ENCODE measurements at places on chromosomes 5 and 9. TPM values are rescaled to one million over a fixed set of nuclear protein-coding genes. Genes with fewer than 3 reads are reported as not detected.
A peak's percentile ranks its signal among the peaks of the same experiment; 100 is the strongest.

APC gene
- 32.0 TPM for polyA plus RNA-seq

SOWAHA gene
- polyA plus RNA-seq: 3.9 TPM

COL15A1 gene
- polyA plus RNA-seq: 24.1 TPM

DNA sequence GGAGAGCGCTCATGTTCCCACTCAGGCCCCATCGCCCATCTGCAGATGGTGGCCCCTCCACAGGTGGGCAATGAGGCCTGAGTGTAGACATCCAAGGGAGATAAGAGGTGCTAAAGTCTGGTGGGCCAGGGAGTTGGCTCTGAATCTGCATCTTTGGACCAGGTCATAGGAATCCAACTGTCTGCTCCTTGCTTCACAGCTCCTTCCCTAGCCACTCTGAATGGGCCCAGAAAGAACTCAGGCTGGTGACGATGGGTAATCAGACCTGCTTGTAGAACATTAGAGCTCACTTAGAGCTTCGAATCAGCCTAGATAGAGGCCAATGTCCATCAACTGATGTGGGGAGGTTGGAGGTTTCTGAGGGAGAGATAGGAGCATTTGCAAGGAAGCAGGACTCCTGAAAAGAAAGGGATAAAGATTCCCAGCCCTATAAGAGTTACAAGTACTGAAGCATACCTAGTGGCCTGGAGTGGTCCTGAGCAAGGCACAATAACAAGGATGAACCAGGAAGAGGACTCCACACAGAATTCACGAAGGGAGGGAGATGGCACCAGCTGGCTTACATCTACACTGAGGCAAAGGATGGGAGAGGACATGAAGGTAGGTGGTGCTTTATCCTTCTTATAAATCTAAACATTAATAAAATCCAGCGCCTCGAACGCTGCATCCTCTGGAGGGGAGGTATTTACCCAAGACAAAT, 132.8 kb upstream of the ALDH1B1 start:
- no peak for DNase-seq

- DNase-seq: no peak
Observed at GRCh38 chr9:122168356-122168755, 8.6 kb downstream of the MORN5 start.

- no peak for DNase-seq
Observed at GRCh38 chr5:173055722-173055982, 500 bp upstream of the CREBRF start.

GRCh38 chr5:37757980-37758582, 81.8 kb downstream of the GDNF start:
- DNase-seq: no peak

CDH9 gene
- polyA plus RNA-seq: 7.3 TPM

CDH12 gene
- 6.2 TPM for polyA plus RNA-seq

- DNase-seq: peak; percentile 35
Observed at GRCh38 chr5:91499943-91500531, 116.9 kb upstream of the ARRDC3 start.

MCTP1 gene
- polyA plus RNA-seq: 5.6 TPM

GRCh38 chr5:144378681-144379080, 208.0 kb downstream of the KCTD16 start:
- peak; percentile 4 for DNase-seq

HTR4 gene
- polyA plus RNA-seq: 0.07 TPM

ADRB2 gene
- 0.40 TPM for polyA plus RNA-seq

DNA sequence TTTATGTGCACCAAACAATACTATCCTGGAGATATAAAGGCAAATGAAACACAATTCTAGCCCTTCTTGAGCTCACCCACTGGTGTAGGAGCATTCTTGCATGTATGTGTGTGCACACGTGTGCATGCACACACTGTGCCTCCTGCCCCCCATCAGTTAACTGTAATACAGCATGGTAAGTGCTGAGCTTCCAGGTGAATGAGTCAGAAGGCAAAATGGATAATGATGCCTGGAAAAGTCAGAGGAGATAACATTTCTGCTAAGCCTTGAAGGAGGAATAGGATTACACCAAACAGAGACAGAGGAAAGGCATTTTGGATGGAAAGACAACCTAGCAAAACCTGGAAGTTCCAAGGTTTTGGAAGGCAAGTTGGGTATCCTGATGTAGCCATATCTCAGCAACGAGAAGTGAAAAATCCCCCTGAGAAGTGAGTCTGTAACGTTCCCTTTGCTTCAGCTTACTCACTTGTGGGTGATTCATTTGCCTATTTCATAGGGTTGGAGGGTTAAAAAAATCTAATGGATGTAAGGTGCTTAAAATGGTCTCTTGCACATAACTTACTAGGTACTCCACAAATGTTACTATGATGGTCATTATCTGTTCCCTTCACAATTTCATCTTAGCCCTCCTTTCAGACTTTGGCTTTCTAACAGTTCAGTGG, 101.4 kb upstream of the STC2 start:
- no peak for DNase-seq

SMAD5 gene
- polyA plus RNA-seq: 68.5 TPM

DNA sequence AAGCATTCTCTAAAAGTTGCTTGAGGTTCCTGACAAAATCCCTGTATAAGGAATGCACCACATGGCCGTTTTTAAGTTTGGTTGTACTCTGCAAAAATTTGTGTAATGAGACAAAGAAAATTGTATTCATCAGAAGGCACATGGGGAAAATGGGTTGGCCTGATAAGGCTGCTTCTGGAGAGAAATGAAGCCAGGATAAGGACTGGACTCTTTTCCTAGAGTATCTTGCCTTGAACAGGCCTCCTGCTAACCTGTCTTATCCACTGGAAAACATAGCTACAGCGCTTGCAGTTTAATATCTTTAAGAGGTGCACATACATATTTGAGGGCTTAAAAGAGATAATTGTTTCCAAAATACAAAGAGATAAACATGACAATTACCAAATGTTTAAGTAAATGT, 41.4 kb upstream of the IFNK start:
- no peak for DNase-seq

DNA sequence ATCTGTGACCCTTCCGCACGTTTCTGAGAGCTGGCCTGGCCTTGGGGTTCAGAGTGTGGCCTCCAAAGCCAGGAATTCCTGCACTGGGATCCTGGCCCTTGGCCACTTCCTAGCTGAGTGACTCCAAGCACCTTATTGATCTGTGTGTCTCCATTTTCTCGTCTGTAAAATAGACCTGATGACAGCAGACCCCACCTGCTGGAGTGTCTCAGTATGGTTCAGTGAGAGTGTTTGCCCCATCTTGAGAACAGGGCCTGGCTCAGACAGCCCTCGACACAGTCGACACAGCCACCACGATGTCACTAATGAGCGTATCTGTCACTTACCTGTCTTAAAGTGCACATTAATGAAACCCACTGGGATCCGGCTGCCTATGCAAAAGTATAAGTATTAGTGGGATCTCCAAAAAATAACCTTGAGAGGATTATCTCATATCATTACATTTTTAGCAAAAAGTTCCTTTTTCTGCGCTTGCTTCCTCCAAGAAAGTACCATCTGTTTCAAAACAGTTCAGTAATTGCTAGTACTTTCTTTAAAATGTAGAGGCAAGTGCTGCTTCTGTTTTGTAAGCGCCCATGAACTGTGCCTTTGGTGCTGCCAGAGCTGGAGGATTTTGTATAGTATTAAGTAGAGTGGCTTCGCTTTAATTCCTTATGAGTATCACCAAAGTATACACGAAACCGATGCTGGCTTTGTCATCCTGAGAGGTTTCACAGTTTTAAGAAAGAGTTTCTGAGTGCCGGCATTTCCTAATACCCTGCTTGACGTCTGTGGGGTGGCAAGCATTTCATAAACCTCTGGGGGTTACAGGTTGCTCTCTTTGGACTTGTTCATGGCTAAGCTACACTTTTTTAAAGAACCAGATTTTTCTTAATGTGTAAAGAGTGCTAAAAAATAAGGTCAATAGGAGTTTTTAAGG, 31.7 kb downstream of the UBE2QL1 start:
- DNase-seq: no peak

DNA sequence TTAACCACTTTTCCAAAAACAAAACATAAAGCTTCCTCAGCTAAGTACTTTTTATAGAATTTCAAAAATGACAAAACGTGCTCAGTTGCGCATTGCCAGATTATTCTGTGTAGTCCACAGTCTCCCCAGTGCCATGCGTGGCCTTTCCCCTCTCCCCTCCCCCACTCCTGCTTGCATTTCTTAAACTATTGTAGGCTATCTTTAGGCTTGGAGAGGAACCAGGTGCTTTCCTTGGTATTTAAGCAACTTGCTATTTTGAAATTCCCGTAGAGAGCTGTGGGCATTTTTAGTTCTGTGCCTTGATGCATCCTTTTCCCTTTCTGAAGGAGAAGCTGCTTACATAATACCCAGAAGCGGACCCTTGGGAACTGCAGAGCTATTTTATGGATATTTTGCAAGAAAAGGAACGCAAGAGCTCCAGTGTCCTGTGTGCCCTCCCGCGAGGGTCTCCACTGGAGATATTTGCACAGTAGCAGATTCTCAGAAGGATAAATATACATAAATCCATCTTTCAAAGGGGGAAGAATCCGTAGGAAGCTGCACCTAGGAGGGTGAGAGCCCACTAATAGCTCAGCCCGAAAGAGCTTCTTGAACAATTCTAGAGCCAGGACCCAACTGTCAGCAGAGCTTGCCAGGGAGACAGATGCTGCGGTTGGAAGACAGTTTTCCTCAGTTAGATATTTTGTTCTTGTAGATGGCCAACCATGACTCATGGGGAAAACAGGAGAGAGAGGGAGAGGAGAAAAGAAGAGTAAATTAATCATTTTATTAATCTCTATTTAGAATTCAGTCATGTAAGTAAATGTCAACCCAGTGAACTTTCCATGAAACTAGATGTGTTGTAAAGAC, 1298.3 kb upstream of the WWC1 start:
- DNase-seq: no peak

DNA sequence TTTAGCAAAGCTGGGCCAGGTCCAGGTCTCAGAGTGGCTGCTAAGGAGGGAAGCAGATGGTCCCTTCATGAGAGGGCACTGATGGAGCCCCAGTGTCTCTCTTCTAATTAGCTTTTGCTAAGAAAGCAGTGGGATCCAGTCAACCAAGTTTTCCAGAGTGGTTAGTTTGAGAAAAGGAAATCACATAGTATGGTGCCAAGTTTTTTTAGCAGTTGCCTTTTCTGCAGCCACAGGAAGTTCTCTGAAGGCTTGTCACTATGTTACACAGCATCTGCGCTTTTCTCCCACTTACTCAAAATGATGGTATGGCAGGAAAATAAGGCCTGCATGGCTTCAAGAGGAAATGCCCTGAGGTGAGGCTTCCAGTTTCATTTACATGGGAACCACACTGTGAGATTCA, 331.5 kb upstream of the ZNF462 start:
- no peak for DNase-seq

DNA sequence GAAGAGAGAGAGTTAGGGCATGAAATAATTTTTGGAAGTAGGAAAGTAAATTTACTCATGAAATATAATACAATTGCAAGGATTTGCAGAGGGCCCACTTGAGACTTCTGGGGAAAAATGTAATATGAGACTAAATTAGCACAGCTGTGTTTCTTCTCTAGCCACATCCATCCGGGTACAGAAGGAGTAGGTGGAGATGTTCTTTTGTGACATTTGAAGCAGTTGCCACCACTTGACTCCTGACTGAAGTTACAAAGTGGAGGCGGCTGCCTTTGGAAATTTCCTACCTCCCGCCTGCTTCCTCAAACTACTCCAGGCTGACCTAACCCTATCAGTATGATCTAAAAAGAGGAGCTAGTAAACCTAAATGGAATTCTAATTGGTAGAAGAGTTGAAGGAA, 58.1 kb upstream of the SHISAL2B start:
- peak; percentile 19 for DNase-seq

GRCh38 chr9:77901018-77901417, 130.6 kb downstream of the GNAQ start:
- no peak for DNase-seq

DNA sequence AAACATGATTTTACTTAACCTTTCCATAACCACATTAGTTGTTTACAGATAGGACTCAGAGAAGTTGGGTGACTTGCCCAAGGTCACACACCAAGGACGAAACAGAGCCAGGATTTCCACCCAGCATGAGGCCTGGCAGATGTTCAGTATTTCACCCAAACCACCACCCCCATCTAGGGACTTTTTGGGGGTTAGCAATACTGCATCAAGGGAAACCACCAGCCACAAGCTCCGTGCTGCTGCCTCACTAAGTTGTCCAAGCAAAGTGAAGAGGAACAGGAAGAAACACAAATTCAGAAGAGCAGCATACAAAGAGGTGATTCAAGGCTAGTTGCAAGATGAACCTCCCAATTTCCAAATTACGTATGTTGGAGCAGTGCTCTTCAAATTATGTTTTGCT, 219.6 kb upstream of the RORB start:
- no peak for DNase-seq

LHX2 gene
- 0.21 TPM for polyA plus RNA-seq

MVB12B gene
- polyA plus RNA-seq: 18.9 TPM

- no peak for DNase-seq
Observed at GRCh38 chr9:8647824-8648223, 848.2 kb upstream of the DMAC1 start.

DNA sequence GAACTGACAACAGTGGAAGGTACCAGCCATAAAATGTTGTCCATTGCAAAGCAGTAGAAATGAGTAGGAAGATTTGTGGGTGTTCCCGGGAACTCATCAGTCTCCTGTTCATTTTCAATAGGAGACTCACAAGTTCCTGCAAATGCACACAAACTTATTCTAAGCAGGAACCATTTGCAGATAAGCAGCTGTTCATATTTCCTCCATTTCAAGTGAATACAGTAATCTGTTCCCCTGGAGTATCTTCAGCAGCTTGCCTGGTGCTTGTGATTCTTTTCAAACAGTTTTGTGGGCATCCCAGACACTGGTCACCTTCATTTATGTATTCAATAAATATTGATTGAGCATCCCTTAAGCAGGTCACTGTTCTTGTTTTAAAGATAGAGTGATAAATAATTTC, 1315.5 kb upstream of the C9orf72 start:
- no peak for DNase-seq

DIRAS2 gene
- 8.1 TPM for polyA plus RNA-seq

ACSL6 gene
- 1.4 TPM for polyA plus RNA-seq

DND1 gene
- 0.44 TPM for polyA plus RNA-seq

DNA sequence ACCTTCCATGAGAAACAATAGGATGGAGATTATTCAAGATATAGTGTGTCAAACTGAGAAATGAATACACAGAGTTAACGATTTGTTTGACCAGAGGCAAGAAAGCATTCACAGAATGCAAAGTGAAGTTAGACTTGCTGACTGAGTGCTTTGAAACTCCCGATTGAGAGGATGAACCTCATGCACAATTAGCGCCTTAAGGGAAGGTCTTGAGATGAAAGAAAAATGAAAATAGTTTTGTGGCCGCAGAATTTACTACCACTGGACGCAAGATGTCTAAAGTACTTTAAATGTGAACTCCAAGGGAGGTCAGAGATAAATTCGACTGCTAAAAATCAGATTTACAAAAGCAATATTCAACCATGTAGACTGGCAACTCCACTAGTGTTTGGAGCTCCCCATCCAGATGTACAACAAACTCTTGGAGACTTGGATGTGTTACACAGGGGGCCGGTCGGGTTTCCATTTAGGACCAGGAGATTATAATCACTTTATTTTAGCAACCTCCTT, 707 bp upstream of the RIMOC1 start:
- DNase-seq: no peak

IL5 gene
- polyA plus RNA-seq: not detected

GRM6 gene
- 0.74 TPM for polyA plus RNA-seq

Measured in renal pelvis (tissue), 12 donors.